ENCODE measurements at places on chromosomes 1 and 21. TPM values are rescaled to one million over a fixed set of nuclear protein-coding genes. Genes with fewer than 3 reads are reported as not detected.

TRIM45 gene
- 3.3 TPM for total RNA-seq

S100A6 gene
- 937 TPM for total RNA-seq

C8B gene
- total RNA-seq, result not detected

FHAD1 gene
- 0.51 TPM for total RNA-seq

SAMSN1 gene
- 5.3 TPM for total RNA-seq

ATP5PO gene
- 190 TPM for total RNA-seq

ITLN2 gene
- not detected for total RNA-seq

OR6K6 gene
- not detected for total RNA-seq

Measured in endothelial cell of umbilical vein (primary cell).